ENCODE measurements at places on chromosomes 16 and 17. TPM values are rescaled to one million over a fixed set of nuclear protein-coding genes. Genes with fewer than 3 reads are reported as not detected.

The RNF157 gene
- 28.7 TPM for total RNA-seq

The PRR11 gene
- total RNA-seq: 20.0 TPM

The KRTAP1-5 gene
- not detected for total RNA-seq

The CDH11 gene
- total RNA-seq: 71.3 TPM

The SLC6A4 gene
- 0.19 TPM for total RNA-seq

- ATAC-seq: no peak
Observed at GRCh38 chr17:22454070-22454999, 762.0 kb downstream of the KCNJ18 start.

DNA sequence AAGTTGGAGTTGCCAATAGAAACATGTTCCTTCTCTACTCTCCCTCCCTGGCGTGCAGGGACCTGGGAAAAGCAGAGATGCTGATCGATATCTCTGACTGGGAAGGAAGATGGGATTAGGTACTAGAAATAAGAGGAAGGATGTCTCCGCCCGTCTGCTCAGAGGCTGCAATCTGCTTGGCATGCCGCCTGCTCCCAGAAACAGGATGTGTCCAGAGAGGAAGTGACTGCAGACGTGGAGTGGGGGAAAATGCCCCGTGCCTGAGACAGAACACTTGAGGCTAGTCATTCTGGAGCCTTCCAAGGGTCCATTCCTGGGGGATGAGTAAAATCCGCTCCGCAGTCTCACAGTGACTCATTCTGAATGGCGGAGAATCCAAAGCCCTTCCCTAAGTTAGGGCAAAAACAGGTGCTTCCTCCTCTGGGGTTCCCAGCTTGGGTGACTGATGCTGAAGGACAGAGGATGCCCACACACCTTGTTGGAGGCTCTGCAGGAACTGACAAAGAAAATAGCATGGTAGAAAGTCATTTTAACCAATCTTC lies 45.0 kb upstream of the SMURF2 start:
- peak; percentile 93 for ATAC-seq

DNA sequence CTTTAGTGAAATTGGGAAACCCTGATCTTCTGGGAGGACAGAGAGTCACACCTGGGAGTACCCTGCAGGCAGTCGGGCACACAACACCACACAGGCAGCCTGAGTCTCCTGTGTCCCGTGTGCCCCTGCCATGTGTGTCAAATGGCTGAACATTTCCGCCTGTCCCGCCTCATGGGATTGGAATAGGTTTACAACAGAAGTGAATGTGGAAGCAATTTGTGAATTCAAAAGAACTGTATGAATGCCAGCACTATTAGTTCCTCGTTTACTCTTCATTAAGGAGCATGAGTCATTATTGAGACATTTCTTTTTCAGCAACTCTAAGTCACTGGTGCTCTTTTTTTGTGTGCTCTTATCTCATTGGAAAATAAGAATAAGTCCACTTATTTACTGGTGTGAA lies 226.5 kb downstream of the PMP22 start:
- ATAC-seq: peak; percentile 39

GRCh38 chr17:61815863-61816503 lies 47.3 kb downstream of the BRIP1 start:
- no peak for ATAC-seq

- no peak for ATAC-seq
Observed at GRCh38 chr16:23651943-23652468, 10.7 kb downstream of the DCTN5 start.

DNA sequence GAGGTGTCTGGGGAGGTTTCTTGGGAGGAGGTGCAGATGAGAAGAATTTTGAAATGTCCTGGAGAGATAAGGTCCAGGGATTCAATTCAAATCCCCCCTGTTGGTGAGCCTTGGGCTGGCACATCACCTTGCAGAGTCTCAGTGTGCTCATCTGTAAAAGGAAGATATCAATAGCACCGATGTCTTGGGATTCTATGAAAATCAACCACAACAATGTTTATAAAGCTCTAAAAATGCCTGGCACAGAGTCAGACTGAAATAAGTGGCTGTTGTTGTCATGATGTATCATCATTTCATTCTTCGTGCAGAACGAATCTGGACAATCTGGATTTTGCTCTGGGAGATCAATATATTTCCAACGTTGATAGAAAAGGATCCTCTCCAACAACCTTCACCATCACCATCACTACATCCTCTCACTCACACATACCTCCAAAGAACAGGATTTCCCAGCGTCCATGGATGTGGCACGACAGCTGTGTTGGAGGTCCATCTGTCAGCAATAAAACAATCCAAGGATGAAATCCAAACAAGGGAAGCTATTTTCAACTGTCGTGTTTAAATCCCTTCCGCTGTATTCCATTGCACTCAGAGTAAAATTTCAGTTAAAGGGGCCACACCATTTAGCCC lies 393.7 kb upstream of the DYNLRB2 start:
- no peak for ATAC-seq

- no peak for ATAC-seq
Observed at GRCh38 chr17:77126519-77126918, 14.2 kb upstream of the SEC14L1 start.

DNA sequence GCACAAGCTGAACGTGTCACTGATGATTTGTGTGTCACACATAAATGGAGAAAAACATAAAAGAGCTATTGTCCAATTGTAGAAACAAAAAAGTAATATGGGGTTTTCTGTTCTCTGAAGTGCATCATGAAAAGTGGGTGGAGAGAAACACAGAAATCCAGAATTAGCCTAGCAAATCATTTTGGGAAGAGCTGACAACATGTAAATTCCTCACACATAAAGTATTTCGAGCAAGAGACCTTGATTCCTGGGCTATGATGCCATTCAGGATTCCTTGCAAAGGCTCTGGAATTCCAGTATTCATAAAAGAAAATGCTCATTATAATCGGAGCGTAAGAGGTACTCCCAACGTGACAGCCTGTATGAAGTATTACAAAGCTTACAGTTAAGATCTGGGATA lies 1.1 kb downstream of the DCUN1D3 start:
- ATAC-seq: no peak

- no peak for ATAC-seq
Observed at GRCh38 chr17:8284126-8284525, 4.3 kb upstream of the RANGRF start.
